ENCODE measurements at places on chromosomes 11 and 22. TPM values are rescaled to one million over a fixed set of nuclear protein-coding genes. Genes with fewer than 3 reads are reported as not detected.
A peak's percentile ranks its signal among the peaks of the same experiment; 100 is the strongest.

Gene SCN4B
- 10.4 TPM for total RNA-seq

Gene SCUBE1
- total RNA-seq = 0.51 TPM

Gene DESI1
- 11.9 TPM for total RNA-seq

Gene OR2D2
- 0.33 TPM for total RNA-seq

Gene APOBEC3C
- 19.2 TPM for total RNA-seq

Gene POU2AF3
- total RNA-seq = 0.26 TPM

Gene MTCH2
- 52.1 TPM for total RNA-seq

DNA sequence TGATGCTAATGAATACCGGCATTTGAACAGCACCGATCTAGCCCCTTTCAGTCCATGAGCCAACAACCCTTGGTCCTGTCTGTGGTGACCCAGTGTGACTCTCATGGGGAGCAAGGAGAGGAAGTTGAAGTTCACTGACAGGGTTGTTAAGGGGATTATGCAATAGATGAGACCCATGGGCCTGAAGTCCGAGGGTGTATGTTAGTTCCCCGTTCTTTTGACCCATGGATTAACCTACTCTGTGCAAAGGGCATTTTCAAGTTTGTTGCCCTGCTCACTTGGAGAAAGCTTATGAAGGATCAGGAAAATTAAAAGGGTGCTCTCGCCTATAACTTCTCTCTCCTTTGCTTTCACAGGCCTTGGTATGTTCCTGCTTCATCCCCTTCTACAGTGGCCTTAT lies 4.9 kb downstream of the PNPLA3 start:
- H3K27me3 ChIP-seq = no peaks in the 10 kb centered on the region
- no peak overlapping the region for H3K27ac ChIP-seq
- DNase-seq = no peak
- no peaks in the 10 kb centered on the region for H3K4me1 ChIP-seq
- H3K36me3 ChIP-seq = peaks cover 7% of the 10 kb centered on the region

- H3K27me3 ChIP-seq = peaks cover 3% of the 10 kb centered on the region
- H3K4me3 ChIP-seq = no peak overlapping the region
- H3K27ac ChIP-seq = peak overlapping the region; percentile 37
- H3K4me1 ChIP-seq = peaks cover 13% of the 10 kb centered on the region
Measured at GRCh38 chr11:68256331-68256741, 15.4 kb downstream of the C11orf24 start.

DNA sequence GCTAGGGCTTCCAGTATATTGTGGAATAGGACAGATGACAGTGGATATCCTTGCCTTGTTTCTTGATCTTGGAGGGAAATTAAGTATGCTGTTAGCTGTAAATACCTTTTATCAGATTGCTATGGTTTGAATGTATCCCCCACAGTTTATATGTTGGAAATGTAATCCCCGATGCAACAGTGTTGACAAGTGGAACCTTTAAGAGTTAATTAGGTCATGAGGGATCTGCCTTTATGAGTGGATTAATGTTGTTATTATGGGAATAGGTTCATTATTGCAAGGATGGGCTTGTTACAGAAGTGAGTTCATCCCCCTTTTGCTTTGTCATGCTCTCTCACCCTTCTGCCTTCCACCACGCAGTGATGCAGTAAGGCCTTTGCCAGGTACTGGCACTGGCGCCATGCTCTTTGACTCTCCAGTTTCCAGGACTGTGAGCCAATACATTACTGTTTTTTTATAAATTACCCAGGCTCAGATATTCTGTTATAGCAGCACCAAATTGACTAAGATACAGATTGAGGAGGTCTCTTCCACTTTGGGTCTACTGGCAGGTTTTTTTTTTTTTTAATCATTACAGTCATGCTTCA lies 16.4 kb downstream of the CABIN1 start:
- no peaks in the 10 kb centered on the region for H3K36me3 ChIP-seq
- H3K4me3 ChIP-seq = no peak overlapping the region
- no peaks in the 10 kb centered on the region for H3K4me1 ChIP-seq
- no peaks in the 10 kb centered on the region for H3K27me3 ChIP-seq
- no peak for DNase-seq
- no peak overlapping the region for H3K27ac ChIP-seq

DNA sequence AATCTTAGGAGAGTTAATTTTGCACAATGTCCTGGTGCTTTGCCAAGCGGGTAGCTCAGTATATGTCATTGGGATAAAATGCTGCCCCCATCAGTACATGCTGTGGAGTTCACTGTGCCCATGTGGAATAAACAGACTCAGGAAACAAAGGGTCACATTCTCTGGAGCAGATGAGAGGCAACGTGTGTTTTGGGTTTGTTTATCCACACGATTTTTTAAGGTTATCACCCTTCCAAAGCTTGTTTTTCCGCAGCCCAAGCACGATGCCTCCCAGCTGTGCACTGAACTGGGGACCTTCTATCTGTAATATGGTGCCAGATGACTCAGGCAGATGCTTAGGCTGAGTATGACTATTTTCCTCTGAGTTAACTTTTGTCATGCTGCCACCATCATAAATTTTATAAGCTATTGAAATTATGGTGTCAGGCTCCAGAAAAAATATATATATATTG lies 6.5 kb downstream of the OR4D6 start:
- no peak overlapping the region for H3K4me3 ChIP-seq
- no peaks in the 10 kb centered on the region for H3K36me3 ChIP-seq
- DNase-seq = no peak
- H3K27me3 ChIP-seq = no peaks in the 10 kb centered on the region
- H3K27ac ChIP-seq = no peak overlapping the region

DNA sequence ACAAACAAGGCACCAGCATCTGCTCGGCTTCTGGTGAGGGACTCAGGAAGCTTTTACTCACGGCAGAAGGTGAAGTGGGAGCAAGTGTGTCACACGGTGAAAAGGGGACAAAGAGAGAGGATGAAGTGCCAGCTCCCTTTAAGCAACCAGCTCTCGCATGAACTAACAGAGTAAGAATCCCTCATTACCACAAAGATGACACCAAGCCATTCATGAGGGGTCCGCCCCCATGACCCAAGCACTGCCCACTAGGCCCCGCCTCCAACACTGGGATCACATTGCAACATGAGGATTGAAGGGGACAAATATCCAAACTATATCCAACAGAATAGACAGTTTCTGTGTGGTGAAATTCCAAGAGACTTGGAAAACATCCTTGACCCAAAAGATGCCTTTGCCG lies 198.2 kb upstream of the POU2AF2 start:
- H3K36me3 ChIP-seq = no peaks in the 10 kb centered on the region
- no peaks in the 10 kb centered on the region for H3K4me1 ChIP-seq
- H3K4me3 ChIP-seq = no peak overlapping the region
- H3K27ac ChIP-seq = no peak overlapping the region

DNA sequence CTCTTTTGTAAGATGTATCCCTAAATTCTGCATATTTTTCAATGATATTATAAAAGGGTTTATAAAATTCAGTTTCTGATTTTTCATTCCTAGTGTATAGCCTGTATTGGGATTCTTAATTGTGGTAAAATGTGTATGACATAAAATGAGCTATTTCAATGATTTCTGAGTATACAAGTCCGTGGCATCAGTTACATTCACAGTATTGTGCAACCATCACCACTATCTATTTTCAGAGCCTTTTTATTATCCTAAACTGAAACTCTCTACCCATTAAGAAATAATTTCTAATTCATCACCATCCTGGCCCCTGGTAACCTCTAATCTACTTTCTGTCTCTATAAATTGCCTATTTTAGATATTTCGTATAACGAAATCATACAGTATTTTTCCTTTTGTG lies 39.8 kb downstream of the EIF3F start:
- H3K4me1 ChIP-seq = peaks cover 2% of the 10 kb centered on the region
- no peak for DNase-seq
- H3K27ac ChIP-seq = no peak overlapping the region
- H3K27me3 ChIP-seq = no peaks in the 10 kb centered on the region

DNA sequence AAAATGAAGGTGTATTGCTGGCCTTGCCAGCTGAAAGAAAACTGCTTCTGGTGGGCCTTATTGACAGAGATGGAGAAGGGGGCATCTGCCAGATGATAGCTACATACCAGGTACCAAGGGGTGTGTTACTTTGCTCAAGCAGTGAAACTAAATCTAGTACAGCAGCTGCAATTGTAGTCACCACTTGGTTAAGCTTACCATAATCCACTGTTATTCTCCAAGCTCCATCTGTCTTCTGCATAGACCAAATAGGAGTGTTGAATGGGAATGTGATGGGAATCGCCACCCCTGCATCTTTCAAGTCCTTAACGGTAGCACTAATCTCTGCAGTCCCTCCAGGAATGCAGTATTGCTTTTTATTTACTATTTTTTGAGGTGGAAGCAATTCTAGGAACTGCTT lies 45.8 kb upstream of the LIN7C start:
- no peaks in the 10 kb centered on the region for H3K27me3 ChIP-seq
- H3K27ac ChIP-seq = no peak overlapping the region
- no peaks in the 10 kb centered on the region for H3K36me3 ChIP-seq
- H3K4me1 ChIP-seq = no peaks in the 10 kb centered on the region
- no peak overlapping the region for H3K4me3 ChIP-seq

GRCh38 chr11:102807921-102808320 lies 10.0 kb upstream of the MMP1 start:
- H3K27me3 ChIP-seq = no peaks in the 10 kb centered on the region
- H3K4me3 ChIP-seq = no peak overlapping the region
- no peak overlapping the region for H3K27ac ChIP-seq
- DNase-seq = peak; percentile 43
- no peaks in the 10 kb centered on the region for H3K4me1 ChIP-seq
- H3K36me3 ChIP-seq = no peaks in the 10 kb centered on the region

DNA sequence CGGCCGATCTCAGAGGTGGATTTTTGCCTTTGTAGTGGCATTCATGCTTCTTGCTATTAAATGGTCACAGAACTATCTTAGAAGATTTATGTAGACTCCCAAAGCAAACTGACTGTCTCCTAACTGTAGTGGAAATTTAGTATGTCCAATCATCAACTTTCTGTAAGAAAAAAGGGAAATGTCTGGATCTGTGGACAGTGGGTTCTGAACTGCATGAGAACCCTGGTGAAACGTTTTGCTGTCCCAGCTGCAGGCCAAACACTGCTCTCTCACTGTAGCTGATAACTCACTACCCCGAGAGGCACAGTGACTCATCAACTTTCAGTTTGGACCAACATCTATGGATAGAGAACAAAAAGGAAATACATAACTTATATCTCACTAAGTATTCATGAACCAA lies 387.1 kb downstream of the SOX6 start:
- peak; percentile 92 for DNase-seq
- peaks cover 11% of the 10 kb centered on the region for H3K4me1 ChIP-seq
- peak overlapping the region; percentile 74 for H3K27ac ChIP-seq
- peak overlapping the region; percentile 44 for H3K4me3 ChIP-seq

- H3K4me1 ChIP-seq = no peaks in the 10 kb centered on the region
- no peak overlapping the region for H3K27ac ChIP-seq
- no peak overlapping the region for H3K4me3 ChIP-seq
- no peak for DNase-seq
Measured at GRCh38 chr22:35514366-35514765, 26.3 kb upstream of the RASD2 start.

- H3K36me3 ChIP-seq = peaks cover 26% of the 10 kb centered on the region
- peaks cover 57% of the 10 kb centered on the region for H3K4me1 ChIP-seq
- peak; percentile 27 for DNase-seq
- no peak overlapping the region for H3K4me3 ChIP-seq
- peak overlapping the region; percentile 82 for H3K27ac ChIP-seq
Measured at GRCh38 chr11:2387266-2387987, 10.3 kb downstream of the CD81 start.

DNA sequence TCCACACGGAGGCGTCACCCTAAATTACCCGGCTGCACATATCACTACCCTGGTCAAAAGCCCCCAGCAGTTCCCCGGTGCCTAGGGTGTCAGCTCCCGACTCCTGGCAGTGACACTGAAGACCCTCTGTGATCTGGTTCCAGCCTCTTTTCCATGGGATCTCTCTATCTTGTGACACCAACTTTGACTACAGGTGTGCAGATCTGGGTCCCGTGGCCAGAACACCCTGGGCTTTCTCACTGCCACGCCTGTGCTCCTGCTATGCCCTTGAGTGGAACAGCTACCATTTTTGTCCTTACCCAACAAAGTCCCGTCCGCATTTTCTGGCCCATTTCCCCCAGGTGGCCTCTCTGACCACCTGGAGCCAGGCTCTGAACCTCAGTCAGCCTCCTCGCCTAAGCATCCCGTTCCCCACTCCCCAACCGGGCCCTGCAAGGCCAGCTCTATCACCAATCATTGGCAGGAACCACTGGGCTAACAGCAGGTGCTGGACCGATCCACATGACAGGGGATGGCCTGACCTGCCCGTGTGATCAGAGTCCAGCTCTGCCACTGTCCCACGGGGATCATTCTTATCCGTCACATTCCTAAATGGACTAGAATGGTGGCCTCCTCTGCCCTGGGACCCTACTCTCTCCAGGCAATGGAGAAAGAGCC lies 20.7 kb upstream of the CBX7 start:
- no peaks in the 10 kb centered on the region for H3K27me3 ChIP-seq
- H3K27ac ChIP-seq = peak overlapping the region; percentile 89
- no peak overlapping the region for H3K4me3 ChIP-seq
- H3K36me3 ChIP-seq = no peaks in the 10 kb centered on the region
- peaks cover 38% of the 10 kb centered on the region for H3K4me1 ChIP-seq

- DNase-seq = no peak
- no peaks in the 10 kb centered on the region for H3K27me3 ChIP-seq
- H3K27ac ChIP-seq = no peak overlapping the region
- no peaks in the 10 kb centered on the region for H3K4me1 ChIP-seq
Measured at GRCh38 chr11:102773386-102773785, 7.0 kb downstream of the MMP10 start.

DNA sequence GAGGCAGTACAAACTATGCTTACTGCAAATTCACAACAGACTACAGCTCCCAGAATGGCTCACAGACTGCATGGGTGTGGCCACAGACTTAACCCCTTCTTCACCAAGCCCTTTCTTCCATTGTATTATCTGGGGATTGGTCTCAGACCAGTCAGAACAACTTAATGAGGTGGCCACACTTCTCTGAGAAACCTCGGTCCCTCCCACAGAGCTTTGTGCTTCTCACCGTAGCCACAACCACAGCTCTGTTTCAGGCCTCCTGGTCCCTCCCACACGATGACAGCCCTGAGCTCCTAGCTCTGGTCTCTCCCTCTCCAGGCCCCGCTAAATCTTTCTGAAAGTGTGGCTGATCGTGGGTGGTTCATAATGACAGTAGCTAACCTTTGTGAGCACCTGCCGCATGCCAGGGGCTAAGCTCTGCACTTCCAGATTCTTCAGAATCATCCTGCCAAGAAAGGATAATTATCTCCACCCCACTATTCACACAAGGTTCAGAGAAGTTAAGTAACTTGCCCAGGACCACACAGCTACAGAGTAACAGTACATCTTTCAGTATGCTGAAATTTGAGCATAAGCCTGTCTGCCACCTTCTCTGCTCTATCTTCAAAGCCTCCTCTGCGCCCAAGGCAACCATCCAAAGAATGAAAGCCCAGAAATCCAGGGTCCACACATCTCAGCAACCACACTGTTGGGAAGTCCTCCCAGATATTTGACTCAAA lies 5.4 kb downstream of the PDE2A start:
- peaks cover 32% of the 10 kb centered on the region for H3K27me3 ChIP-seq
- peak; percentile 12 for DNase-seq
- H3K27ac ChIP-seq = no peak overlapping the region
- H3K36me3 ChIP-seq = no peaks in the 10 kb centered on the region
- no peaks in the 10 kb centered on the region for H3K4me1 ChIP-seq
- no peak overlapping the region for H3K4me3 ChIP-seq

Data from fibroblast of lung (primary cell).